Stimulated activated effector memory CD8-positive, alpha-beta T cell treated with anti-CD3 and anti-CD28 coated beads, Interleukin-12 subunit alpha, Interleukin-12 subunit beta, amount 100 ng/mL, for 72 hours (primary cell): ENCODE measurements at places on chromosomes 1 and 21.

DNA sequence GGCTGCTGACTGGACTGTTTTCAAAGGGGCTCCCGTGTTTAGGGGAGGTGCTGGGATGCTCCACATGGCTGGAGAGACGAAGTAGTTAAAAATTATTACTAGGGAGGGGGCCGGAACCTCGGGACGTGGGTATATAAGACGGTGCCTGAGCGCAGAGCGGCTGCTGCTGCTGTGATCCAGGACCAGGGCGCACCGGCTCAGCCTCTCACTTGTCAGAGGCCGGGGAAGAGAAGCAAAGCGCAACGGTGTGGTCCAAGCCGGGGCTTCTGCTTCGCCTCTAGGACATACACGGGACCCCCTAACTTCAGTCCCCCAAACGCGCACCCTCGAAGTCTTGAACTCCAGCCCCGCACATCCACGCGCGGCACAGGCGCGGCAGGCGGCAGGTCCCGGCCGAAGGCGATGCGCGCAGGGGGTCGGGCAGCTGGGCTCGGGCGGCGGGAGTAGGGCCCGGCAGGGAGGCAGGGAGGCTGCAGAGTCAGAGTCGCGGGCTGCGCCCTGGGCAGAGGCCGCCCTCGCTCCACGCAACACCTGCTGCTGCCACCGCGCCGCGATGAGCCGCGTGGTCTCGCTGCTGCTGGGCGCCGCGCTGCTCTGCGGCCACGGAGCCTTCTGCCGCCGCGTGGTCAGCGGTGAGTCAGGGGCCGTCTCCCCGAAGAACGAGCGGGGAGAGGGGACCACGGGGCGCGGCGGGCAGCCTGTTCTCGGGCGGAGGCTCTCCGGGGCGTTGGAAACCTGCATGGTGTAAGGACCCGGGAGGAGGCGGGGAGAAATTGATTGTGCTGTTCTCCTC lies at the start of gene CHODL:
Gene CHODL (plus strand): TSS at position 163 of the 793 bp plus-strand sequence. CDS start 391 bp downstream, at position 554.
- DNase-seq, result no peak

GRCh38 chr1:8201331-8201861 lies 116.5 kb upstream of the SLC45A1 start:
- DNase-seq, result no peak

GRCh38 chr1:9985001-9985400 lies 12.0 kb upstream of the RBP7 start:
- no peak for DNase-seq

DNA sequence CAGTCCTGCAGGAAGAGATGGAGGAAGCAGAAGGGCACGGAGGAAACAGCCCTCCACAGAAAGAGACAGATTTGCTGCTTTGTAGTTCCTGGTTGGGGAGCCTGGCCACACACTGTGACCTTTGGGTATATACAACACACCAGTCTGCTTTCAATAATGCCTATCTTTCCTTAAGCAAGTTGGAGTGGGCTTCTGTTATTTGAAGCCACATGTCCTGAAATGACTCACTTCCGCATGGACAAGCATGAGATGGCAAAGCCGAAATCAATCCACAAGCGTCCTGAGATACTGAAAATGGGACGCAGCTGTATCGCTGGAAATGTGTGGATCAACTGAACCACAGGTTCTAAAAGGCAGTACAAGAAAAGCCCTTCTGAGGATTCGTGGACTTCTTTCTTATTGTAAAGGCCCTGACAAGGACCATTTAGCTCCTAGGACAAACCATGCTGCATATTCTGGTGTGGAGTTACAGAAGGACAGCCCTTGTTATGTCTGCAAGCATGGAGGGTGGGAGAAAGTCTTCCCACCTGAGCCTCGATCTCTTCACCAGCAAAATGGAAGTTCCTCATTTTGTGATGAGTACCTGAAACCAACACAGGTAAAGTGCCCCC lies 22.7 kb upstream of the FHAD1 start:
- no peak for DNase-seq

GRCh38 chr1:24426744-24427544 lies 11.3 kb downstream of the NIPAL3 start:
- no peak for DNase-seq

- DNase-seq, result no peak
Measured at GRCh38 chr1:88985032-88985431, 7.4 kb downstream of the KYAT3 start.

GRCh38 chr1:119910618-119911017 lies 14.3 kb upstream of the ADAM30 start:
- DNase-seq, result no peak

DNA sequence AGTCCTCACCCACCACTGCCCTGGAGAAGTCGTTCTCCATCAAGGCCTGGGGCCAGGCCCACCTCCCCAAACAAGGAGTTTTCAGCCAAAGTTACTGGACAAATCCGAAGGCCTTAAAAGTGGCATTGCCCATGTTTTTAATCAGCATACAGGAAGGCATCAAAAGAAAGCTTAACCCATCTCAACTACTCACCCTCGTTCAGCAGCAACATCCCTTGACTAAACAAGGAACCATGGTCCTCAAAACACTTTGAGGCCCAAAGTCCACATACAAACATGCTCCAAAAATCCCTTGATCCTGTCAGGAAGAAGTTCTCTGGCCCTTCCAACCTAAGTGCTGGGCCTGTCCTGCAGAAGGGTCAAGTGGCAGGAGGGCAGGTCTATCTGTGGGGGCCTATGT lies 1.6 kb downstream of the CAPZB start:
- DNase-seq, result no peak

GRCh38 chr1:166013232-166013631 lies 153.6 kb downstream of the FAM78B start:
- no peak for DNase-seq

GRCh38 chr1:17168091-17168876 lies 36.6 kb upstream of the PADI1 start:
- DNase-seq, result no peak

DNA sequence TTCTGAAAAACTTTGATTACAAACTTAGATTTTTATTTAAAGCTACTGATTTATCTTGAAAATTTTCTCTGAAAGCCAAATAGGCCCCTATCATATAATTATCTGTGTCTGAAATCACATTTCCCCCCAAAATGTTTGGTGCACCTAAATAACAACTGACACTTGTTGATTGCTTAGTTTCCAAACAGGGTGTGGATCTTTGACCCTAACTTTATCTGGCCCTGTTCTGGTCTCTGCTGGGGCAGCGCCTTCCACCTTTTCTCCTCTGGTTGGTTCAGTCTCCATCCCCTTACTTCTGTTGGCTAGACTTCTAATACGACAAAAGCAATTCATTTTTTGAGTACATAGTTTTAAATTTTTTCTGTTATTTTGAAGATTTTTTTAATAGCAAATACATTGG lies 10.2 kb upstream of the OTUD7B start:
- no peak for DNase-seq

DNA sequence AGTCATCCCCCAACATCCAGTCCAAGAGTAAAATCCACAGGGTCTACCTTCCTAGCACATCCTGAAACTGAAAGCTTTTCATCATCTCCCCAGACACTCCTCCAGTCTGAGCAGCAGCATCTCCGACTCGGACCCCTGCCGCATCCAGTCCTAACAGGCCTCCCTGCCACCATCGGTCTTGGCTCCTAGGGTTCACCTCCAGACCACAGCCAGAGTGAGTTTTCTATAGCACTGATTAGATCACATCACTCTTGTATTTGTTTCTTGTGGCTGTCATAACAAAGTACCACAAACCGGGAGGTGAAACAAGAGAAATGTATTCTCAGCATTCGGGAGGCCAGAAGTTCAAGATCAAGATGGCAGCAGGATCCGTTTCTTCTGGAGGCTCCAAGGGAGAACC lies 187.8 kb downstream of the TOMM20 start:
- DNase-seq, result no peak

DNA sequence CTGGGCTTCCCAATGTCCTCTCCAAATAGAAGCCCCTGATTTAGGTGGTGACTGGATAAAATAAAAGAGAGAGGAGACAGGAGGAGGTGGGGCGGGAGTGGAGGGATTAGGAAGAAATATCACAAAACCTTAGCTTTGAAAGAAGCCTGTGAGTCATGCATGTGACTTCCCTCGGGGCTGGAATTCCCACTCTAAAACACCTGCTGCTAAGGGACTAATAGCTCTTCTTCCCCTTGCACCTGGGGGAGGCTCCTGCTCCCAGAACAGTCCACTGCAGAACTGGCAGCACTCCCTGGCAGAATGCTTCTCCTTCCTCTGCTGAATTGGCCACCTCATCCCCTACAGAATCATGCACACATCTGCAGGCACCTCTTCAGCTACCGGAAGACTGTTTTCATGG lies 207.2 kb downstream of the ATG4C start:
- no peak for DNase-seq

- no peak for DNase-seq
Measured at GRCh38 chr21:45167796-45168222, 93.4 kb downstream of the ADARB1 start.

- no peak for DNase-seq
Measured at GRCh38 chr21:35988416-35989137, 71.7 kb downstream of the SETD4 start.
